ENCODE measurements at places on chromosomes 4 and X.

DNA sequence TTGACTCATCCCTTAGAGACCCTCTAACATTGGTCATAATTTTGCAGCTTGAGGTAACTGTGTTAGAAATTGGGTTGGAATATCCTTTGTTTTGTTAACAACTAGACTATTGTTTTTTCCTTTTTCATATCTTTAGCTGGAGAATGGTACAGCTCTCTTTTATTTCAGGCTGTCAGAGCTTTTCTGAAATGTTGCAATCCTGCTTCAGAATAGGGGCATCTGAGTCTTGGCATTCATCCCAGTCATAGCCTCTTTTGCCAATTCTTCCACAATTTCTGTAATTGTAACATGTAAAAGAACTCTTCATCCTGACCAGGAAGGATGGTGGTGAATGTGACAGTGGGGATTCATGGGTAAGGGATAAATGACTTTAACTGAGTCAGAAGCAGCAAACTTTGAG is 128.7 kb downstream of the FHIP1A start:
- no peak for DNase-seq

DNA sequence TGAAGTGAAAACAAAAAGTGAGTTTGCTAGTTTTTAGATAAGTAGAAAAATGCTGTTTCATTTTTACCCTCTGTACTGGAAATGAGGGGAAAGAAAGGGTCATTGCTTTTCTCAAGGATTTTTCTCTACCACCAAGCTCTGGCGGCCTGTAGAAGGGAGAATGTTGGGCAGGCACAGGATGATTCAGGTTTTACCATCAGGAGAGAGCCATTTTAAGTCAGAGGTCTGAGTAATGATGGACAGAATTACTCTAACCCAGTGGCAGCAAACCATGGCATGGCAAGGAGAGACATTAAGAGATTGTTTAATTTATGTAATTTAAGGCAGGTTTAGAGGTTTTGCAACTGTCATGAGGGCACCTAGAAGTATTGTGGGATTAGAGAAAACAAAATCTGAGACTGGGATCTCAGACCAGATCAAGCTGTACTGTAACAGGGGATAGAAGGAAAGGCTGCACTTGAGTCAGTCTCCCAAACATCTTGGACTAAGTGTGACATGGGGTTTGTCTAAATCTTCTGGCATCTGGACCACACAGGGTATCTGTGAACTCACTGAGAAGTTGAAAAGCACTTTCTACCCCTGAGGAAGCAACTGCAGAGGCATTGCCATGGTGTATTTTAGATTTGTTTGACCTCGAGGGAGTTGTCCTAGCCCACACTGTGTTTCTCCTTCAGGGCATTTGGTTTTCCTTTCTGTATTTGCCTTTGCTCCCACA is 81.6 kb downstream of the BANK1 start:
- DNase-seq: no peak

DNA sequence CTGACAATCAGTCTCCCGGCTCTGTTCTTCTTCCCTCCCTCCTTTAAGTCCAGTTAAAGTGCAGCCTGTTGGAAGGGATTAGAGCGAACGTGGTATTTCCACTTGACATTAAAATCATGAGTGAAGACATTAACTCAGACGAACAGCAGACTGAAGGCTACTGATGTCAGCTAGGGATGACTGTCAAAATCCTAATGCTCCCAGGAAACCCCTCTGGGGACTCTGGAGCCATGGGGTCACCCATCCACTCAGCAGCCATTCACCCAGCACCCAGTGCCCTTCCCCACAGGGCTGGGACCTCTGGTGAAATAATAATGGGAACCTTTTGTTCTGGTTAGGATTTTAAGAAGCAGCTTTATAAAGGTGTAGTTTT is 113.9 kb downstream of the DRD5 start:
- DNase-seq: no peak

DNA sequence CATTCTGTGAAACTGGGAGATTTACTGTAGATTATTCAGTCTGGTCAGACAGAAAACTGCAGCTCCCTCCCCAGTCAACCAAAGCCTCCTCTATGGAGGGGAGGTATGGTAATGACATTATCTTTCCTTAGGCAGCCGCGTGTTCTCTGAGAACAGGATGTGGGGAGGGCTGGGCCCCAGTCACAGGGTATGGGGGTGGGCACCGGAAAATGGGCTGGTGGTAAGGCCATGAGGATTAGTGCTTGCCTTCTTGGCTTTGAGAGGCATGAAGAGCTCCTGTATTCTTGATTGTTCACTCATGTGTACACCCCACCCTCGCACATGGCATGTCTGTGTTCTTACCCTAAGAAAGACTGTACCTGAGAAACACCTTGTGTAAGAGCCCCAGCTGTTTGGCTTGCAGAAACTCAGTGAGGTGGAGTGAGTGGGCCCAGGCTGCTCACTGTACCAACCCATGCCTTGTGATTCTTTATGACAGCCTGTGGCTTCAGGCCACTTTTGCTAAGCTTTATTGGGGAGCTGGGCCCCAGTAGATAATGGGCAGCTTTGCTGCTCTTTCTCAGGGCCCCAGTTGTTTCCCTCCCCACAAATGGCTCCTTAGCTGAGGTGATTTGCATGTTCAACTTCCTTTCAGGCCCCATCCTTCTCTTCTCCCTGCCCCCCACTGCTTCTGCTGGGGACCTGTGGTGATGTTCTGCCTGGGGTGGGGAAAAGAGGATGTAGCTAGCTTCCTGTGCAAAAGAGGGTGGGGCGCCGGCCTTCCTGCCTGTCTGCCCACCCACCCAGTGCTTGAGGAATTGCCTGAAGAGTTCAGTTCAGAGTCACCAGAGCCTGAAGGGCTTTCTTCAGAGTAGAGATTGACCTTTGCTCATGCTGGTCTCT is 30.7 kb downstream of the MSN start:
- DNase-seq: peak; percentile 34

DNA sequence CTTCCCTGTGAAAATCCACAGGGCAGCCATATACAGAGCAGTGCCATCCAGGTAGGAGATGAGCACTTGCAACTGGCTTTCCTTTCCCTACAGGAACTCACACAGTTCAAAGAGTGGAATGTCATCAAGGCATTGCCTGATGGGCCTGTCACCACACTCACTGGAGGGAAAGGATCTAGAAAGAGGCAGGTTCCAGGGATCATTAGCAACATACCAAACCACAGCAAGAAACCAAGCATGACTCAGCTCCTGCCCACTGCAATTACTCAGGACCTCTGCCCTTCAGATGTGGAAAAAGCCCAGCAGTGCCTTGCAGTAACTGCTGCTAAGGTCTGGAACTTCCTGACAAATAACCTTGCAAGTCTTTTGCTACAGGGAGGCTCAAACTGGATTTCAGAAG is 101.2 kb downstream of the ZNF674 start:
- no peak for DNase-seq

GRCh38 chr4:112766422-112766821 is 129.5 kb downstream of the LARP7 start:
- peak; percentile 27 for DNase-seq

DNA sequence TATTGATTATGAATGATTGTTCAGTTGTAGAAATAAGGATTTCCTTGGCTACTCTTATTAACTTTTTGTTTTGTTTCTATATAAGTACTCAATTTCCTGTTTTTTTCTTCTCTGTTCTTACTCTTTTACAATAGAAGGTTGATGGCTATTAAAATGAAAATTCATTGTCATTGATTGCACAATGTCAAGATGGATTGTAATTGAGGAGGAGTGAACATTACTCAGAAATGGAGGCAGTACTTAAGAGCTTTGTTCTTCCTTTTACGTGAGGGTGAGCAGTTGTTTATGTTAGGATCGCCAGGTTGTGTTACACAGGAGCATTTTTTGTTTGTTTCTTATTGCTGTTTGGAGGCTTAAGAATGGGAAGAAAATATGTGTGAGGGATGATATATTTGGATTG is 2062.4 kb downstream of the ARAP2 start:
- DNase-seq: no peak

DNA sequence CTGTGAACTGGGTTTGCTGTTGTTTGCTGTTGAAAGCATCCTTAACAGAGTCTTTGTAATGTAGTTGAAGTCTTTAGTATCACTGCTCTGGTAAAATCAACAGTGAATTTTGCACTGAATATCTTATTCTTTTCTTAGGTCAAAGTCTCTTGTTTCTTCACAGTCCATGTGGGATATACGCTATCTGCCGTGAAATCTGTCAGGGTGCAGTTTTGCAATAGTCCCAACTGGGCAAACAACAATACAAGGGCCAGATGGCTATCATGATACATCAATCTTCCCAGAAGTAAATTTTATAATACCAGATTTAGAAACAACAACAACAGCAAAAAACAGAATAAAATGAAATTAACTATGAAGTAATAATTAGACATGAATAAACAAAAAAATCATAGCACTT is 123.5 kb downstream of the PPARGC1A start:
- no peak for DNase-seq

GRCh38 chr4:170940043-170940724 is 850.4 kb upstream of the AADAT start:
- DNase-seq: no peak

DNA sequence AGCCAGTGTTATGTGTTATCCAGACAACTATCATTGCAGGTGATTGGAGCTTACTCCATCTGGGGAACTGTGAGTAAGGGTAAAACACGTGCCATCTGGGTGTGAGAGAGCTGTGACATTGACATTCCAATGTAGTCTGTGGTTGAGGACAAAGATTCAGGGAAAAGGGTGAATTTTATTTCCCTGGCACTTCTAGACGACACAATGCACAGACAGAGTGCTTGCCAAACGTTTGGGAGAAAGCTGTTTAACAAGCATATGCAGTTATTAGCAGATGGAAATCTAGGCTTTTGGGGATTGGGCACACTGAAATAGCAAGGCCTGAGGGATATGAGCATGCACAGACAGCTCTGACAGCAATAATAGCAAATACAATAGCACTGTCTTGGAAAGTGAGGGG is 21.3 kb upstream of the CTSO start:
- no peak for DNase-seq

GRCh38 chrX:46254641-46255040 is 290.6 kb downstream of the ZNF674 start:
- DNase-seq: no peak

- DNase-seq: no peak
These were observed 8.1 kb downstream of the HGFAC start for GRCh38 chr4:3449574-3450534.

DNA sequence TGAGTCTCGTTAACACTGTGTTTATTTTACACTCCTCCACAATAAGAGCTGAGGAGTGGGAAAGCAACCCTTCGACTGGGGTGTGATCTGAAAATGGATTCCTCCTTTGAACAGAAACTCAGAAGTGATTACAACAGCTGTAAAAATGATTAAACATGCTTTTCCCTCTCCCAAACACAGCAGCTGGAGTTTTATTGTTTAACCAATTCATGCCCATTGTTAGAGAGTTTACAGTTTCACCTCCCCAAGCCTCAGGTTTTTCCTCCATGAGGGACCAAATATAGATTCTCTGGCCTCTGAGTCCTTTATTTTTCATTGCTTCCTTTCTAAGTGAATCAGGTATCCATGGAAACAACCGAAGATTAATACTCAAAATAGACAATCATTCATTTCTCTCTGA is 263.0 kb upstream of the TAPT1 start:
- no peak for DNase-seq

DNA sequence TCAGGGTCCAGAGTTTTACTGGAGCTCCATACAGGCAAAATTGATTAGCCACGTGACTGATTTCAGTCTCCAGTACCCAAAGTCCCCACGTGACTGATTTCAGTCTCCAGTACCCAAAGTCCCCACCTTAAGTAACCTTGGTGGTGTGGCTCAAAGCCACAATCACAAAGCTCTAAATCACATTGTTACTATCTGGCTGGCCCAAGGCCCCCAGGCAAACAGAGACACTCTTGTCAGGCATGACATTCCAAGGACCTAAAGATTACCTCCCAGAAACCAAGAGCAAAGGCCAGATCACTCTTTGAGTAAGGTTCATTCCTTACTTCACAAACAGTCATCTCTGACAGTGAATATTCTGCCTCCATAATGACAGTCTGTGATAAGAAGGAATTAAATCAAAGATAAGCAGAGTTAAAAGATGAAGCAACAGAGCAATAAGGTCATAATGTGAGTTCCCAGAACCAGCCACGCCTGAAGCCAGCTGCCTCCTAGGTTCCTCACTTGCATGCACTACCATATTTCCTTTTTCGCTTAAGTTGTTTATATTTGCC is 78.5 kb downstream of the ANXA3 start:
- DNase-seq: no peak

GRCh38 chr4:153825691-153826090 is 36.8 kb upstream of the SFRP2 start:
- no peak for DNase-seq

GRCh38 chr4:152678841-152679240 is 956 bp downstream of the TMEM154 start:
- DNase-seq: no peak
